H1 (cell line): ENCODE measurements at places on chromosomes 13 and 19.

DNA sequence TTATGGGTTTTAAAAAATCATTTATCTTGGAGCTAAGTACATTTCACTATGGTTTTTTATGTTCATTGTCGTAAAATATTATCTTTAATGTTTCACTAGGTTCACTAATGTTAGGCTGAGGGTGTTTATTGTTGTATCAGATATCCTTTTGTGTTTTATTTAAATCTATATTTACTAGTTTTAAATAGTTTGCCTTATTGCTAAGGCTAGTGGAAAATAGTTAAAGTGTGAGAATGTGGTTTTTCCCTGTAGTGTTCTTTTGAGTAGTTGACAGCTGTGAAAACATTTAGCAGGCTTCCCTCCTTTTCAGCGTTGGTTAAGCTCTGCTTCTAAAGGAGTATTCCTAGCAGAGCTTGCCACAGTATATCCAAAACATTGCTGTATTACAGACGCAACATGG lies 139.0 kb downstream of the TM9SF2 start:
- no peak for DNase-seq

DNA sequence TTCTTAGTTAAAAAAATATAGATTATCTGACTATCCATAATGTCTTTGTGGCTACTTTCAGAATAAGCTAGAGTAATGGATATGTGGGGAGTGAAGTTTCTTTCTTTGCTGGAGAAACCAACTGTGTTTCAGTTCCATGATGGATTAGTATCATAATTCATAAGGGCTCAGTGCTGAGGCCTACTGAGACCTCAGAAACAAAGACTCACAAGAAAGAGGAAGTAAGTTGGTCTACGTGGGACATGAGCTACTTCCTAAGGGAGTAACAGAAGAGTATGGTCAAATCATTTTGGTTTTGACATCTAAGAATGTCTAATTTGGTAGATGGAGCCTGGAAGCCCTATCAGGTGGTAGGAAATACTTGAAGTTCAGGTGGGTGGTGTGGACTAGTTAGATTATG lies 99.0 kb upstream of the HTR2A start:
- DNase-seq, result no peak

DNA sequence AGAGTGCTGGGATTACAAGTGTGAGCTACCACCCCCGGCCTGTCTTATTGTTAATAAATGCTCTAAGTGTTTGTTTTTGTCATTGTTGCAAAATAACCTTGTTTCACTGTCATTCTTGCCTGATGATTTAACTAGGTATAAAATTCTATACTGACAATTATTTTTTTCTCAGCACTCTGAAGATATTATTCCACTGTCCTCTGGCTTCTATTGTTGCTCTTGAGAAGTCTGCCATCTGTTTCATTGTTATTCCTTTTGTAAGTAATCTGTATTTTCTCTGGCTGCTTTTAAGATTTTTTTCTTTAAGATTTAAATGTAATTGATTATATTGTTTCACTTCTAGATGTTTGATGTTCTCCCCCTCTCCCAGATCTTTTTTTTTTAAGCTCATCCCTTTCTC lies 17.6 kb downstream of the ZNF420 start:
- no peak for DNase-seq

DNA sequence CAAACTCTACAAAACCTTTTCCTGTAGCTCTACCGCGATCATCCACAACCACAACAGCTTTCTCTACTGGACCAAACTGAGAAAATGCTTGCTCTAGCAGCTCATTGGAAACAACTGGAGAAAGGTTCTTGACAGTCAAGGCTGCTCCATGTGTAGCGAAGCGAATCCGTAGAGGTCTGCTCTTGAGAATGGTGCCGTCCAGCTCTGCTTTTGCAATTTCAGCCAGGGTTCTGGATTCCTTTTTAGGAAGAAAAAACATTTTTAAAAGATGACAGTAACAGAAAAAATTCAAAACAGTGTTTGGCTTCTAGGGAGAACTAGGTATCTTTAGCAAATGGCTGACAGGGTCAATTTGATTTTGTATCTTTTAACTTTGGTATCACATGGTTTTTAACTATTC lies 10.4 kb downstream of the PSPC1 start:
- DNase-seq, result no peak

- no peak for DNase-seq
These were observed 25.9 kb downstream of the COMP start for GRCh38 chr19:18765224-18765623.

- DNase-seq, result no peak
These were observed 9.5 kb downstream of the IER2 start for GRCh38 chr19:13159713-13160112.

DNA sequence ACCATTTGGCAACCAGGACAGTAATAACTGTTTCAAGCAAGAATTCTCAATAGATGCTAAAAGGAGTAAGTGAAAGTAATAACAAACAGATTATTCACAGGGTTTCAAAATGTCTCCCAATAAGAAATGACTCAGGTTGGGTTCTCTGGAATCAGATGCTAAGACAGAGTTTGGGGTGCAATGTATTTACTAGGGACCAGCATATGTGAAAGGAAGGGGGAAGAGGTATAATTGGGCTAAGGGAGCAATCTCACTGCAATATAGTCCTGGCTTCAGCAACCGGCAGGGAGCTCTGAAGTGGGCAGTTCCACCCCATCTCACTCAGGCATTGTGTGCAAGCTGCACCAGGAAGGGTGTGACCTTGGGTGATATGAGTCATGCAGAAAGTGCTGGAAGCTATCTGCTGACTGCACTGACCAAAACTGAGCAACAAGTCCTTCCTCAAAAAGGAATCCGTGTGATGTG lies 23.4 kb downstream of the ZDHHC20 start:
- no peak for DNase-seq

GRCh38 chr19:3986260-3987041 lies 1.2 kb upstream of the EEF2 start:
- no peak for DNase-seq

DNA sequence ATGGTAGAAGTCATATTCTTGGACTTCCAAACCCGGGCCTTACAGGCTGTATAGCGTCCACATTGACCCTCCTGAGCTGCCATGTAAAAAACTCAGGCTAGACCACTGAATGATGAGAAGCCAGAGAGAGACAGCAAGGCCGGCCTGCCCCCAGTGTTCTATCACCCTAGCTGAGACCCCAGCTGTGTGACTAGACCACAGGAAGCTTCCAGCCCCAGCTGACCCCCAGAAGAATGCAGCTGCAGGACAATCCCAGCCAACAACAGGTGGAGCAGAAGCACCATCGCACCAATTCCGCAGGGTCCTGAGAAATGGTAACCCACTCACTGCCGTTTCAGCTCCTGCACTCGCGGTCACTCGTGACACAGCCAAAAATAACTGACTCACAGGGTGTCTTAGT lies 2.9 kb upstream of the ATP11A start:
- DNase-seq, result peak; percentile 26

- no peak for DNase-seq
These were observed 36.4 kb downstream of the PSG11 start for GRCh38 chr19:42989851-42990250.

GRCh38 chr19:6263735-6264444 lies 15.9 kb downstream of the MLLT1 start:
- no peak for DNase-seq
